Endothelial cell (in vitro differentiated cells): ENCODE measurements at places on chromosomes 11 and 22.
A peak's percentile ranks its signal among the peaks of the same experiment; 100 is the strongest.

GRCh38 chr11:72643547-72643946 is 30.7 kb downstream of the PDE2A start:
- H3K27me3 ChIP-seq, result peaks cover 18% of the 10 kb centered on the region
- H3K4me3 ChIP-seq, result no peak overlapping the region
- DNase-seq, result no peak
- no peak overlapping the region for H3K27ac ChIP-seq
- peaks cover 8% of the 10 kb centered on the region for H3K4me1 ChIP-seq

- H3K36me3 ChIP-seq, result no peaks in the 10 kb centered on the region
- peaks cover 2% of the 10 kb centered on the region for H3K4me1 ChIP-seq
- DNase-seq, result no peak
- H3K4me3 ChIP-seq, result no peak overlapping the region
Observed at GRCh38 chr11:83685730-83686129, 399.6 kb upstream of the CCDC90B start.

- peaks cover 13% of the 10 kb centered on the region for H3K4me1 ChIP-seq
- DNase-seq, result no peak
- H3K36me3 ChIP-seq, result no peaks in the 10 kb centered on the region
- peaks cover 9% of the 10 kb centered on the region for H3K27me3 ChIP-seq
Observed at GRCh38 chr11:131616481-131617140, 246.2 kb downstream of the NTM start.

GRCh38 chr11:95850137-95850536 is 59.8 kb downstream of the CEP57 start:
- H3K4me3 ChIP-seq, result no peak overlapping the region
- peak overlapping the region; percentile 22 for H3K27ac ChIP-seq
- H3K27me3 ChIP-seq, result no peaks in the 10 kb centered on the region
- no peaks in the 10 kb centered on the region for H3K4me1 ChIP-seq

- no peaks in the 10 kb centered on the region for H3K4me1 ChIP-seq
- no peak overlapping the region for H3K27ac ChIP-seq
- peak; percentile 60 for DNase-seq
- H3K27me3 ChIP-seq, result no peaks in the 10 kb centered on the region
- no peaks in the 10 kb centered on the region for H3K36me3 ChIP-seq
Observed at GRCh38 chr11:32792948-32793475, 1.4 kb downstream of the CCDC73 start.

GRCh38 chr11:6620636-6621035 is 1.4 kb upstream of the TPP1 start:
- no peaks in the 10 kb centered on the region for H3K4me1 ChIP-seq
- no peak overlapping the region for H3K27ac ChIP-seq
- H3K4me3 ChIP-seq, result no peak overlapping the region
- peaks cover 8% of the 10 kb centered on the region for H3K27me3 ChIP-seq
- H3K36me3 ChIP-seq, result peaks cover 12% of the 10 kb centered on the region
- DNase-seq, result no peak

DNA sequence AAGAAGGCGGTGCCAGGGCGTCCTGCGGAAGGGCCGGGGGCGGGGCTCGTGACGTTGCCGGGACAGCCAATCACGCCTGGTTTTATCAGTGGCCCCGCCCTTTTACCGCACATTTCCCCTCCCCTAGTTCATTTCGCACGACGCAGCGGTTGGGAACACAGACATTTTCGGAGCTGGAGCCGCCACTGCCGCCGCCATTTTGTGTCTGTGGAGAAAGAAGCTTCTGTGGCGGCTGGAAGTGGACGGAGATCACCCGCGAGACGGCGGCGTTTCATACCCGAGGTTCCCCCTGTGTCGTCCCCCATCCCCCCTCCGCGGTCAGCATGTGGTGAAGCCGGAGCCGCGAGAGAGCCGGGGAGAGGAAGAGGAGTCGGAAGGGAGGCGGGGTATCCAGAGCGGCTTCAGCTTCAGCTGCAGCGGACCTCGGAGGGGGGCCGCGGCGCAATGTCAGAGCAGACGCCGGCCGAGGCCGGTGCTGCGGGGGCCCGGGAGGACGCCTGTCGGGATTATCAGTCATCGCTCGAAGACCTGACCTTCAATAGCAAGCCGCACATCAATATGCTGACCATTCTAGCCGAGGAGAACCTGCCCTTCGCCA is at the start of gene PCF11:
TSS of gene PCF11 (plus strand) at position 136 of the 598 bp plus-strand sequence. CDS start at position 445, 309 bp downstream.
- peaks cover 10% of the 10 kb centered on the region for H3K36me3 ChIP-seq
- DNase-seq, result no peak
- H3K4me3 ChIP-seq, result peak within 1 kb of the TSS; percentile 100
- peaks cover 21% of the 10 kb centered on the region for H3K27me3 ChIP-seq
- H3K27ac ChIP-seq, result peak within 1 kb of the TSS; percentile 100

DNA sequence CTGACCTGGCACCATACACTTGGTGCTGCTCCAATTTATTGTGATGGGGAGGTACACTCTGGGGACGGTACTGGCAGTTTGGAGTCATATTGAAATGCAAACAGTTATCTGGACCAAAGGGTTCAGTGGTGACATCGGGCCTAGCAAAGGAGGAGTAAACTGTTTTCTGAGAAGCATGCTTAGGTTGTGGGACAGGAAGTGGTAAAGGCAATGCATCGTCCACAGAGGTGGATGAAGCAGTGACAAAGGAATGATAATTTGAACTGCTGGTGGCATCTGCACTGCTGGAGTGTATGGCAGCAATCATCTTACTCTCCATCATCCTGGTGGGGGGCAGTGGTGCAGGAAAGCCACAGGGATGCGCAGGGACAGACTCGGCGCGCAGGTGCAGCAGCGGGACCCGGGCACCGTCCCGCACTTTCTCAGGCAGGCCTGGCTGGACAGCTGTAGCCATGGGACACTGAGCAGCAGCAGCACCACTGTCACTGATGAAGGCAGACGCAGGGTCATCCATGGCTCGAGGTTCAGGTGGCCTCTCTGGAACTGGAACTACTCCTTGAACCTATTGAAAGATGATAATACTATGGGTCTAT is 28.0 kb upstream of the TP53AIP1 start:
- H3K27ac ChIP-seq, result peak overlapping the region; percentile 8
- H3K27me3 ChIP-seq, result no peaks in the 10 kb centered on the region
- H3K4me1 ChIP-seq, result peaks cover 19% of the 10 kb centered on the region
- peaks cover 11% of the 10 kb centered on the region for H3K36me3 ChIP-seq
- no peak overlapping the region for H3K4me3 ChIP-seq

- H3K36me3 ChIP-seq, result no peaks in the 10 kb centered on the region
- DNase-seq, result no peak
- H3K4me1 ChIP-seq, result no peaks in the 10 kb centered on the region
- H3K27ac ChIP-seq, result no peak overlapping the region
- H3K4me3 ChIP-seq, result no peak overlapping the region
Observed at GRCh38 chr11:69213964-69214363, 58.2 kb downstream of the SMIM38 start.

- no peak overlapping the region for H3K27ac ChIP-seq
- H3K4me3 ChIP-seq, result peak overlapping the region; percentile 51
- DNase-seq, result peak; percentile 54
- H3K4me1 ChIP-seq, result peaks cover 13% of the 10 kb centered on the region
Observed at GRCh38 chr11:8262552-8263108, 1.0 kb downstream of the LMO1 start.

GRCh38 chr22:37777122-37777687 is 30.5 kb upstream of the GCAT start:
- DNase-seq, result no peak
- no peak overlapping the region for H3K27ac ChIP-seq
- H3K27me3 ChIP-seq, result peaks cover 21% of the 10 kb centered on the region
- peaks cover 18% of the 10 kb centered on the region for H3K36me3 ChIP-seq
- H3K4me1 ChIP-seq, result peaks cover 12% of the 10 kb centered on the region
- H3K4me3 ChIP-seq, result no peak overlapping the region

GRCh38 chr11:1852271-1852876 is 510 bp upstream of the LSP1 start:
- H3K4me3 ChIP-seq, result no peak overlapping the region
- H3K27ac ChIP-seq, result no peak overlapping the region

- peak overlapping the region; percentile 96 for H3K27ac ChIP-seq
- peaks cover 3% of the 10 kb centered on the region for H3K27me3 ChIP-seq
- H3K4me3 ChIP-seq, result no peak overlapping the region
- H3K36me3 ChIP-seq, result peaks cover 3% of the 10 kb centered on the region
- H3K4me1 ChIP-seq, result peaks cover 80% of the 10 kb centered on the region
Observed at GRCh38 chr22:35972559-35972958, 56.1 kb downstream of the RBFOX2 start.

- H3K27ac ChIP-seq, result peak overlapping the region; percentile 55
- no peak for DNase-seq
- H3K4me1 ChIP-seq, result peaks cover 23% of the 10 kb centered on the region
Observed at GRCh38 chr22:29300467-29300806, 6.0 kb upstream of the GAS2L1 start.

DNA sequence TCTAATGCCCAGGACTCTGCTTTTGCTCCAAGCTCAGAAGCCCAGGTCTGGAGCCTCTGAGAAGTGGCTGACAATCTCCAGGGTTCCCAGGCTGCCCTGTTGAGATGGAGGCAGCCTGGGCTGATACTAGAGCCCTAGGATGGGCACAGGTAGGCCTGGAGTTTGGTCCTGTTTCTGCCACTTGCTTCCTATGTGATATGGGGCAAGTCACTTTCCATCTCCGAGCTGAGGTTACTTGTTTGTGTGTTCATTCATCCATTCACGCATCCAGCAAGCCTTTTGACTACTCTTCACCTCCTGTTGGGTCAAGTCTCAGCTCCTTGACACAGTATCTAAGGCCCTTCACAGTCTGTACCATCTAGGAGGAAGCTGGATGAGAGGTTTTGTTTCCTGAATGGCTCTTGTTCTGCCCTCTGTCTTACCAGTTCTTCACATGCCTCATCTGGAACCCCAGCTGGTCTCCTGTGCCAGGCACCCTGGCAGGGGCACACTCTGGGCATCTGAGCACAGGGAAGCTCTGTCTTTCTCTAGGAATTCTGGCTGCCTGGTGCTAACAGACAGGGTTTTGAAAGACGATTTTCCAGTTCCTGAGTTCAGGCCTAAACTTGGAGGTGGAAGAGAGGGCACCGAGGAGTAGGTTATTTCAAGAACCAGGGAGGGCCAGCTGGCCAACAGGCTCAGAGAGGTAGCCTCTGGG is 53.2 kb upstream of the AMPD3 start:
- no peaks in the 10 kb centered on the region for H3K36me3 ChIP-seq
- H3K27ac ChIP-seq, result no peak overlapping the region
- no peaks in the 10 kb centered on the region for H3K4me1 ChIP-seq
- H3K4me3 ChIP-seq, result no peak overlapping the region
- no peak for DNase-seq
- H3K27me3 ChIP-seq, result peaks cover 2% of the 10 kb centered on the region

DNA sequence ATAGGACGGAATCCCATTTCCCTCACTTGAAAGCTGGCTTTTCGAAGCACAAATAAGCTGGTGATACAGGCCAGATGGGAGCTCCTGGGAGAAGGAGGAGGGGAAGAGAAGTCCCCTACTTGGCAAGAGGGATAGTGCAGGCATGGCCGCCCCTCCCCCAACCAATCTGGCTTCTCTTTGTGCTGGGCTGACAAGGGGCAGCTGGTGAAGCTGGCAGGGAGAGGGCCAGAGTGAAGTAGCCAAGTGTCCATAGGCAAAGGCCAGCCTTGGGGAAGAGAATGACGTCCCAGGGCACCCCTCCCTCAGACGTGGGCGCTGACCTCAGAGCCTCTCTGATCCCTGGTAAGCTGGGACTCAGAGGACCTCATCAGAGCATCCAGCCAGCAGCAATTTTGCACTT is 78.7 kb upstream of the GRAMD1B start:
- H3K4me1 ChIP-seq, result peaks cover 2% of the 10 kb centered on the region
- no peak for DNase-seq
- no peak overlapping the region for H3K27ac ChIP-seq
- H3K4me3 ChIP-seq, result no peak overlapping the region

DNA sequence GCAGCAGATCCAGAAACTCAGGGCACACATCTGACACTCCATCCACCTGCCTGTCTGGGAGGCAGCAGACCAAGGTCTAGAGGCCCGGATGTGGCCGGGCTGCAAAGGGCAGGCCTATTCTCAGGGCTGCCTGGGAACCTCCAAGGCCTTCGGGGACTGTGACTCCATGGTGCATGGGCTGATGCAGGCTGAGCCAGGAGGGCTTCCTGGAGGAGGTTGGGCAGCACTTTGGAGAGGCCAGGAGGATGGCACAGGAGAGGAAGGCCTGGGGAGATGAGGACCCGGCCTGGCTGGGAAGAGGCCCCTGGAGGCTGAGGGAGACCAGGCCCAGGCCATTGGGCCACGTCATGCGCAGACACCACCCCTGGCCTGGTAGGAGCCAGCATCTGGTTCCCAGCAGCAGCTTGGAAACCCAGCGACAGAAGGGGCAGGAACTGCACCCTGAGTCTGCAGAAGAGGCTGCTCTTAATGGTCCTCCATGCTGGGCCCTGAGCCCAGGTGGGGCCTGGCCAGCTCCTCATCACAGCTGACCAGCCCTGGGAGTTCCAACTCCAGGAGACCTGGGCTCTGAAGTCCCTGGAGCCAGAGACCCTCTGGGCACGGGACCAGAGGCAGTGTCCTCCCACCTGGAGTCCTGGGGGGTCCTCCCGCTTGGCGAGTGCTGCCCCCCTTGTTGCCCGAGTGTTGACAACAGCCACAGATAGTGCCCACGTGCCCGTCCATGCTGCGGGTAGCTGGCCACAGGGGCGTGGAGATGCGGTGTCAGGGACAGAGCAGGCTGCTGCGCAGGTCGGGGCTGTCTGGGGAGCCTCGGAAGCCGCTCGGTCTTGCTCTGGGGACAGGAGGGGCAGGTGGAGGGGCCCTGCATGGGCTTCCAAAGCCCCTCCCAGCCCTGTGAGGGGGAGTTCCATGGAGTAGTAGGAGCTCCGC is 5.5 kb downstream of the PHLDA2 start:
- no peak overlapping the region for H3K27ac ChIP-seq
- no peak for DNase-seq
- H3K36me3 ChIP-seq, result no peaks in the 10 kb centered on the region
- peaks cover 15% of the 10 kb centered on the region for H3K27me3 ChIP-seq

DNA sequence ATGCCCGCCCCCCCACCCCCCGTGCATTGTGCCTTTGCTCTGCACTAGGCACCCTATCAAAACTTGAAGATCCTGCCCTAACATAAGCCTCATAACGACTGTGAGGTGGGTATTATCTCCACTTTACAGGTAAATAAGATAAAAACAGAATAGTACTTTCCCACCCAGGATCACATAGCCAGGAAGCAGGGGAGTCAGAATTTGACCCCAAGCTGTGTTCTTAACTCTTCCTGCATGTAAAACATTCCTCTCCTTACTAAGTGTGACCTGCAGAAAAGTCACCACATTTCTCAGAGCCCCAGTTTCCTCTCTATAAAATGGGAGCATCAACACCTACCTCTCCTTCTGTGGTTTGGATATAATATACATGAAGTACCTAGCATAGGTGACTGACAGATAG is 18.2 kb upstream of the ANKK1 start:
- H3K36me3 ChIP-seq, result no peaks in the 10 kb centered on the region
- DNase-seq, result no peak
- no peaks in the 10 kb centered on the region for H3K4me1 ChIP-seq
- no peak overlapping the region for H3K4me3 ChIP-seq

GRCh38 chr22:49161002-49161850 is 666.4 kb downstream of the BRD1 start:
- peaks cover 5% of the 10 kb centered on the region for H3K27me3 ChIP-seq
- H3K36me3 ChIP-seq, result no peaks in the 10 kb centered on the region
- H3K4me3 ChIP-seq, result no peak overlapping the region
- H3K27ac ChIP-seq, result no peak overlapping the region
- H3K4me1 ChIP-seq, result no peaks in the 10 kb centered on the region
- DNase-seq, result no peak
